ENCODE measurements at places on chromosomes 11 and 22.

- no peak for DNase-seq
These were observed 284.6 kb downstream of the GUCY1A2 start for GRCh38 chr11:106733635-106734034.

DNA sequence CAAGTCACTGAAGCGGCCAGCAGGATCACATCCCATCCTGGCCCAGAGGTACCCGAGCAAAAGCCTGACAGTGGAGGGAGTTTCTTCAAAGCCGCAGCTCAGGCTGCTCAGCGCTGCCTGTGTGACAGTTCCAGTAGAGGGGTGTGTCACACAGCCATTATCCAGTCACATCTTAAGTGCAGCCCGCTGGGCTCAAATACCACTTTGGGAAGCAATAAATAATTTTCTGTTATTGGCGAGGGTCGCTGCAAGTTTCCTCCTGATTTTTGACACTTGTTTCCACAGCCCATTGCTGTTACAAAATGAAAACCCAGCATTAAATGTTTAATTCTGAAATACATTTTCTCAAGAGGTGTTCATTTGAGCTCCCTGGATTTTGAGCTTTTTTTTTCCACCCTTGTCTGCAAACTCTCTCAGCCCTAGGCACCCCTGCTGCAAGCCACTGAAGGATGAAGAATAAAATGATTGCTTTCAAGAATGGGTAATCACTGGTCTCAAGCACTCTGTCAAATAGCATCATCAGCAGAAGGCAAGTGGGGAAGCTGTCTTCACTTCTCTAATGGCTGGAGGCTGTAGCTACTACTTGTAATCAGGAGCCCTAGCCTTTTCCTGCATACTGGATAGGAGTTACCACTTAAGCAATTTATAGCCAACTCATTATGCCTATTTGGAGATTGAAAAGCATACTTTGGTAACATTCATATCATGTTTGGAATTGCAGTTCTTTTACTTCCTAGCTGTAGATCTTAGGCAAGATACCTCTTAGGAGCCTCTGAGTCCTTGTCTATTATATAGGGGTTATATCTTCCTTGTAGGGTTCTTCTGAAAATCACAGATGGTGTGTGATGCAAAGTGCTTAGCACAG is 373.7 kb downstream of the METTL15 start:
- DNase-seq, result no peak

DNA sequence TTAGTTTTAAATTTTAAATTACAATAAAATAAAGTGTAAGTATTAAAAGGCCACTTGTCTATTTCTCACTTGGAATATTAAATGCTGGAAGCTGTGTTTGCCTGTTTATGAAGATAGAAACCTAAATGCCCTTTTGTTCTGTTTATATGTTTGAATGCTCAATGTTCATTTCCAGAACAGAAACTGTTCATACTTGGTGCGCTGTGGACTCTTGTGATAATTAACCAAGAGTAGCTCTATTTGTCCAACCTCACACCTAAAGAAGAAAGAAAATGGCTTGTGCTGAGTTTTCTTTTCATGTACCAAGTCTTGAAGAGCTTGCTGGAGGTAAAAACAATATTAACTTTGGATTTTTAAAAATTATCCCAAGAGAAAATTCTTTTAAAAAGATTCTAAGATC is 5.7 kb downstream of the C11orf54 start:
- DNase-seq, result no peak

DNA sequence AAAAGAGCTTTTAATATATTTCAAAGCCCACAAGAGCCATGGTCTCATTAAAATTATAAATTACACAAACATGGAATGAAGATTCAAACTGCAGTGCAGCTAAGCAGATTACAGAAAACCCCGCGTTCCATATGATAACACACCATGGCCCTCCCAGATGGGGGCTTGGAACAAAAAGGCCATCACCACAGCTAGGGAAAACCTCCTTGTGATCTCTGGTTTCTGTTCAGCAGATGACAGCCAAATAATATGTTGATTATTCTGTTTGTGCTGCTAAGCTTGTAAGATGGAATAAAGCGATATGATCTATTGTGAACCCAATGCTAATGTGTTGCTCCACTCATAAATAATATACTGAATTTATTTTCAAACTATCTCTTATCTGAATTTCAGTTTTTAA is 28.5 kb downstream of the IMMP1L start:
- no peak for DNase-seq

DNA sequence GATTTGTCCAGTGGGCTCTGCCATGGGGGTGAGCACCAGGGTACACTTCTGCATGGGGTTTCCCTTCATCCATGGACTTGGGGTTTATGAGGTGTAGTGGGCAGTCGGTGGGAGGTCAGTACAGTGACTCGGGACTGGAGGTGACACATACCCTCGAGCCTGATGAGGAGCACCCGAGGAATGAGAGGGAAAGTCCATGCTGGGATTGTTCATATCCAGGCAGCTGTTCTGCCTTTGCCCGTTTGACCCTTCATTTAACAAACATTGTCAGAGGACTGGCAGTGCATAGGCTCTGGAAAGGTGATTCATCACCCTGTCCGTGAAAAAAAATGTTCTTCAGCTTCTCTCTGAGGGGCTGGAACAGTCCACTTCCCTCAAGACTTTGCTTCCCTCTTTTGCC is 2.7 kb downstream of the NAV2 start:
- DNase-seq, result peak; percentile 95

DNA sequence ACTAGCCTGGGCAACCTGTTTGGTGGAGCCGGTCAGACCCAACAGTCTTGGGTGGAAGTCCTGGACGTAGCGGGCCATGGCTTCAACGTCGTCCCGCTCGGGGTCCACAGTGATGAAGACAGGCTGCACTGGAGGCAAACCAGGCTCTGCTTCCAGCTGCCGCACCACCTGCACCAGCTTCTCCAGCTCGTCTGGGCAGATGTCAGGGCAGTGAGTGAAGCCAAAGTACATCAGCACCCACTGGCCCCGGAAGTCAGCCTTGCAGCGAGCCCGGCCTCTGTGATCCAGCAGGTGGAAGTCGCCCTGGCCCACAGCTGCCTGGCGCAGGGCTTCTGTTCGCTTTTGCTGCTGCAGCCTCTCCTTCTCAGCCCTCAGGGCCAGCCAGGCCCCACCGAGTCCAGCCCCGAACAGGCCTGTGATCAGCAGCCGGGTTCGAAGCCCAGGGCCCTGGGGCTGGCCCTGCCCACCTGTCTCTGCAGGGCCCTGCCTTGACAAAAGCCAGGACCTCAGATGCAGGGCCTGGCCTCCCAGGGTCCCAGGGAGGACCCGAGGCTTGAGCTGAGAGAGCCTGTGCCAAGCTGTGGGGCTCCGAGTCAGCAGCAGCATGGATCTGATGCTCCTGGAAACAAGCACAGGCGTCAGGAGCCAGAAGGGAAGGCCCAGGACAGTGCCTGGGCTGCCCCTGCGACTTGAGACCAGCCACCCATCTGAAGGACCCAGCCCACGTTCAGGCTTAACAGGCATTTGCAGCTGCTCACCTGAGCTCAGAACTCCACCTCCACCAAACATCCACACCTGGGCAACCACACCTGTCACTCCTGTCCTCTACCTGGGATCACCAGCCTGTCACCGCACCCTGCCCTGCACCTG is 1.4 kb downstream of the SCO2 start:
- DNase-seq, result no peak

DNA sequence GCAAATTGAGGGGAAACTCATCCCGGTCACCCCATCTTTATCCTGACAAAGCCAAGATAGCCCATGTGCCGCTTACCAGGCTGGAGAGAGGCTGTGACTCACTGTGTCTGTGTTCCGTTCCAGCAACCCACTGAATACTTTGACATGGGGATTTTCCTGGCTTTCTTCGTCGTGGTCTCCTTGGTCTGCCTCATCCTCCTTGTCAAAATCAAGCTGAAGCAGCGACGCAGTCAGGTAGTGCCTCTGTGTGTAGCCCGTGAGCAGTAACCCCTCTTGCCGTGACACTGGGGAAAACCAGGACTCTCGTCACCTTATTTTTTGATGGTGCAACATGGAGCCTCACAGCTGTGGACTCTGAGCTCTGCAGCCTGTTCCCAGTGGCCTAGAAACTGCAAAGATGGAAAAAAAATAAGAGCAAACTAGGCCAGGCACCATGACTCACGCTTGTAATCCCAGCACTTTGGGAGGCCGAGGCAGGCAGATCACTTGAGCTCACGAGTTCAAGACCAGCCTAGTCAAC is 16.9 kb downstream of the C22orf31 start:
- DNase-seq, result no peak

- DNase-seq, result no peak
These were observed 24.2 kb upstream of the OR6X1 start for GRCh38 chr11:123778511-123778910.

DNA sequence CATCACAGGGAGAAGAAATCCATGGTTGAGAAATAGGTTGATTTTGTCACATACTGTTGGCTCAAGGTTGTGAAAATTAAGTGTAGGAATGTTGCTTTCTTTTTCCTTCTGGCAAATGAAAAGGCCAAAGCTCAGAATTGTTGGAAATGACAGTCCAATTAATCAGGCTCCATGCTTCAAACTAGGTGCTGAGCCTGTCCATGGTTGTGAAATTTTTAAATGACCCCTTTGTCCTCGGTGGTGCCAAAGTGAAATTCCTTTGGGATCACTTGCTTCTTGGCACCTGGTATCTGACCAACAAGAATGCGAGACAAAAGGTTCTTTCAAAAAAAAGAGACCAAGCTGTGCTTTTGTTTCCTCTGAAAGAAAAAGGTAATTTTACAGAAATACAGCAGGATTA is 451.9 kb downstream of the ETS1 start:
- no peak for DNase-seq

- DNase-seq, result peak; percentile 91
These were observed 4.8 kb upstream of the NOX4 start for GRCh38 chr11:89495951-89496350.

DNA sequence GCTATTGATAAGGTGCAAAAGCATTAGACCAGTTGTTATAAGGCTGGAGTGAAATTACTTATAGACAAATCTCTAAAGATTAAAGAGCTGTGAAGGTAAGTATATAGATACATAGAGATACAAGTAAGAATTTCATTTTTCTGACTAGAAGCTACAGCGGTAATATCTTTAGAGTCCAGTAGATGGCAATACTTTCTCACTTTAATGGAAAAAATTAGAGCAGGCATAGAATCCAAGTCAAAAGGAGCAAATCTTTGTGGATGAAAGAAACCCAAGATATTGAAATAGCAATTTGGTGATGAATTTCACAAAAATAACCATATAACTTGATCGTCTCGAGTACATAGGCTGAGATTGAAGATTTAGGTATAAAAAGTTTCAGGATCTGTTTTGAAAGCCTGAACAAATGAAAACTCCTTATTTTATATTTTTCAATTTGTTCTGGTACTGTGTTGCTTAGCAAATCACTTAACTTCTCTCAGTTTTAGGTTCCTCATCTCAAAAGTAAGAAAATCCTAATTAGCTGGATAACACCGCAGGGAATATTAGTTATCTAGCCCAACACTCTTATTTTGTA is 81.9 kb downstream of the UVRAG start:
- DNase-seq, result no peak

GRCh38 chr22:26797910-26798309 is 140.5 kb downstream of the MIAT start:
- DNase-seq, result no peak

DNA sequence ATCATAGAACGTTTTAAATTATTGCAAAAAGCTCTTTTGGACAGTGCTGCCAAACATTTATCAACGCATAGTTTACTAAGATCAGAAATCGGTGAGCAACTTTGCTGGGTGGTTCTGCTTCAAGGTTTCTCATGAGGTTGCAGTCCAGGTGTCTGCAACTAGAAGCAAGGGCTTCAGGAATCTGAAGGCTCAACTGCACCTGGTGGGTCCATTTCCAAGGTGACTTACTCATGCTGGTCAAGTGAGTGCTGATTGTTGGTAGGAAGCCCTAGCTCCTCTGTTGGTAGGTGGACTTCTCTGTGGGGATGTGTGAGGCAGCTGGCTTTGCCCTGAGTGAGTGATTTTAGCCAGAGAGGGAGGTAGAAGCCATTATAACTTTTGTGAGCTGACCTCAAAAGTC is 22.5 kb downstream of the ARHGEF12 start:
- no peak for DNase-seq

DNA sequence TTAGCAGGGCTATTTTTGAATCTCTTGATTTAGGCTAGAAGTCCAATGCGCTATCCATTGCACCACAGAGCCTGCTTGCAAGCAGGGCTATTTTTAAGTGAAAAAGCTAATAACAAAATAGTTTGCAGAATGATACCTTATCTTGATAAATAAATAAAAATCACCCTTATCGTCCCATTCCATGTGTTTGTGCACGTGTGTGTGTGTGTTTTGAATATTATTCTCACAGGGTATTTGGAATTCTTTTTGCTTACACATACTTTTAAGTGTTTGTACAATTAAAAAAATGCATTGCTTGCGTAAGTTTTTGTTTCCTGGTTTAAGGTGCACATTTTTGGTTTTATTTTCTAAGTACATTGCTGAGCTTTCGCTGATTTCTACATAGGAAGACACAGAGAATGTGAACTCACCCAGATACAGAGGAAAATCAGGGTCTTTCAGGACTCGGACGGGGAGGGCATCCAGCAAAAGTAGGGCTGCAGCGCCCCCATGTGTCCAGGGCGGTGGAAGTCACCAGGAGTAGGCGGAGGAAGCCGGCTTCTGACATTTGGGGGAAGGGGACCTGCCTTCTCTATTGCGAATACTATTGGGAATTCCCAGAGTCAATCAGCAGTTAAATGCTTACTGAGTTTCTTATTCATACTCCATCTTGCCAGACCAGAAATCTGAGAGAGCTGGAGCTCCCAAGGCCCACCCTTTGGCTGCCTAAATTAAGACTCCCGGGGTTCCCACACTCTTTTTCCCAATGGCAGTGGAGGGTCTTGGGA is 27.3 kb downstream of the SLC1A2 start:
- no peak for DNase-seq

GRCh38 chr22:39294571-39295468 is 24.6 kb downstream of the RPL3 start:
- DNase-seq, result no peak

- DNase-seq, result no peak
These were observed 28.2 kb downstream of the KCTD17 start for GRCh38 chr22:37079668-37080171.

DNA sequence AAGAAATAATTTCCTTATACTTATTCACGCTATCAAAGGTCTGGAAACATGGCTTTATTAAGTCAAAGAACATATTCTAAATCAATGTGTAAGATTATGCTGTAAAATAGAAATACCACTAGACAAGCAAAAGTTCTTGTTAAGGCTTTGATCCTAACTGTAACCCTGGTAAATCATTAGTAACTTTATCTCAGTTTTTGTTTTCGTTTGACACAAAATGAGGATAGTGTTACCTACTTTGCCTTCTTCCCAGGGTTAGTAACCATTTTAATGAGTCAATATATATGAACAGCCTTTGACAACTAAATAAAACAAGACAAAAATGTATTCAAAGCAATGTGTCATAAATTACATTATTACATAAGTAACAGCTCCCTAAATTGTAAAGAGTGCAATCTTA is 1336.3 kb downstream of the FAM181B start:
- no peak for DNase-seq

GRCh38 chr11:47856186-47856585 is 8.0 kb upstream of the NUP160 start:
- DNase-seq, result no peak

GRCh38 chr11:129637473-129637872 is 178.2 kb upstream of the TMEM45B start:
- DNase-seq, result no peak

- no peak for DNase-seq
These were observed 78.6 kb upstream of the MTNR1B start for GRCh38 chr11:92890846-92891245.

- no peak for DNase-seq
These were observed 11.5 kb upstream of the GLYAT start for GRCh38 chr11:58742981-58743880.

- DNase-seq, result no peak
These were observed 67.0 kb downstream of the ETS1 start for GRCh38 chr11:128520206-128520887.
